ENCODE measurements at places on chromosomes 3 and 15. TPM values are rescaled to one million over a fixed set of nuclear protein-coding genes. Genes with fewer than 3 reads are reported as not detected.

GRCh38 chr3:190142041-190142440 lies 21.3 kb upstream of the P3H2 start:
- no peak for DNase-seq

- peak; percentile 86 for DNase-seq
Observed at GRCh38 chr3:48402281-48402732, 27.6 kb downstream of the PLXNB1 start.

GRCh38 chr3:66037986-66038369 lies 740 bp downstream of the MAGI1 start:
- DNase-seq, result no peak

DNA sequence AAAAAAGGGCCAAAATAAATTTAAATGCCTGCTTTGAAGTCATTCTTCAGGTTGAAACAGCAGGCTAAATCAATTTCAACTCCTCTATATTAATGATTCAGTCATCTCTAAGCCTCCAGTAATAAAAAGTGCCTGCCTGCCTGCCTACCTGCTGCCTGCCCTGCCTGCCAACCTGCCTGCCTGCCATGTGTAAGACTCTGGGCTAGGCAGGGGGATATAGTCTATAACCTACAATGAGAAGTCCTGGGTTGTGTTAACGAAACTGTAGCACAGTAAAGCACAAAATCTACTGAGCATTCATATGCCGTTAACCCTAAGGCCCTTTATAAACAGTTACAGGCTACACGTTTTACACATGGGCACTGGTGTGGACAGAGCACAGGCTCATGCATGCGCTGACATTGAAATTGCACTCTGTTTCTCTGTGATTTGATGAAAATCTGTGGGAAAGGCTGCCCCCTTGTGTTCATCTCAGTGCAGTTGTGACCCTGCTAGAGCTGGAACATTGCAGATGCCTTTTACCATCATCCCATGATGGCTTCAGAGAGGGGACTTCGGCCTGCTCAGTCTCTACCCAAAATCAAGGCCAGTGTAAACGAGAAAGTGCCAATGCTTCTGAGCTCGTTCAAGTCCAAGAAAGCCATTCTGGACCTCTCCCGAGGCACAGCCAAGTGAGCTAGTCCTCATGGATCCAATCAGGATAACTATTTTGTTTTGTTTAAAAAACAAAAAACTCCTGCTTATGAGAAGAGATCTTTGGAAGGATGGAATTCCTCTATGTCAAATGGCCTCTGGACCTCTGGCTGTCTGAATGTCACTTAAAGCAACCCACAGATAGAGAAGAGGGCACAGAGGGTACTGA lies 64.6 kb downstream of the EFL1 start:
- DNase-seq, result peak; percentile 7

DNA sequence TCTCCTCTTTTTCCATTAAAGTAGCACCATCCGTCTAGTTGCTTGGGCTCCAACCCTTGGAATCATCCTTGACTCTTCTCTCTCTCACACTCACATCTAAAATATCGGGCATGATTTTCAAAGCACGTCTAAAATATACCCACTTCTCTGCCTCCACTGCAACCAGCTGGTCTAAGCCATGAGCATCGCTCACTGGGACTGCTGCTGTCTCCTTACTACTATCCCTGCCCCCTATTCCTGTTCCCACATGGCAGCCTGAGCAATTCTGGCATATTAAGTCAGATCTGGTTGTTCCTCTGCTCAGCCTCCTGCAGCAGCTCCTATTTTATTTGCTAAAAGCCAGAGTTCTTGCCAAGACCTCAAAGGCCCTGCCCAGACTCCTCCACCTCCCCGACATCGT lies 53.7 kb downstream of the ST6GAL1 start:
- no peak for DNase-seq

DNA sequence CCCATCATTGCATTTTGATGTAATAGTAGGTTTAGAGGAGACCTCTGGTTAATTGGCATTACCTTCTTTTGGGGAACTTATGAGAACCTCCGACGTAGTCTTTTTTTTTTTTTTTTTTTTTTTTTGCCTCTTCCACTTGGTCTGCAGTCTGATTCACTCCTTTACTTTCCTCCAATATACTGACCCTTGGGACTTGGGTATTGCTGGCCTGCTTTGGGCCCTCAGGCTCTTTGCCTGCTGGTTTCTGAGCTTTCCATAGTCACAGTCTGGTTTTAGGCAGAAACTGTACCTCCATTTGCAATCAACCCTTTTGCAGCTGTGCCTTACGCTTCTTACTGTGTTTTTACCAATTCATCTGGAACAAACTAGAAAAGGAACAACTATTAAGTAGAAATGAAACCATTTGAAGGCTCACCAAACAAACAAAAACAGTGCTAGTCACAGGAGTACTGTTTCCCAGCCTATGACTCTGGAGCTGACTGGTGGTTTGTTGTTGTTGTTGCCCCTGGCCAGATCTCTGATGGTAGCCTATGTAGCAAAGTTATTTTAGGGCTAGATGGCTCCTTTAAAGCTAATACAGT lies 272.8 kb downstream of the BBX start:
- no peak for DNase-seq

GRCh38 chr3:149723781-149724180 lies 28.5 kb downstream of the COMMD2 start:
- no peak for DNase-seq

GRCh38 chr3:140842984-140843649 lies 98.5 kb upstream of the SLC25A36 start:
- DNase-seq, result no peak

DNA sequence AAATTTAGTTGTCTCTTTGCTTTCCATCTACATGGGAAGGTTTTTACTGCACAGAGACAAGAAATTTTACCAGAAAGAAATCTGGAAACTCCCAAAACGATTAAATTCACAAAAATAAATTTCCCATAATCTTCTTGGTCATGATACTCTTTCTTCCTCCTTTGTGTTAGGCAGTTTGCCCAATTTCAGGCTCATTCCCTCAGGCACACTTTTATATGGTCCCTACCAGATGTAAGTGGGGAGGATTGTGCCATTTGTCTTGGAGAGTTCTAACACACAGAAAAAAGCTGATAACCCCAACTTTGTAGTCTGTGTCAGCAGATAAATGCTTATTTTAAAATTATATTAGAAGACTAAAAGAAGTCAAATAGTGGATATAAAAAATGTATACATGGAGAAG lies 49.1 kb upstream of the CCDC50 start:
- no peak for DNase-seq

DNA sequence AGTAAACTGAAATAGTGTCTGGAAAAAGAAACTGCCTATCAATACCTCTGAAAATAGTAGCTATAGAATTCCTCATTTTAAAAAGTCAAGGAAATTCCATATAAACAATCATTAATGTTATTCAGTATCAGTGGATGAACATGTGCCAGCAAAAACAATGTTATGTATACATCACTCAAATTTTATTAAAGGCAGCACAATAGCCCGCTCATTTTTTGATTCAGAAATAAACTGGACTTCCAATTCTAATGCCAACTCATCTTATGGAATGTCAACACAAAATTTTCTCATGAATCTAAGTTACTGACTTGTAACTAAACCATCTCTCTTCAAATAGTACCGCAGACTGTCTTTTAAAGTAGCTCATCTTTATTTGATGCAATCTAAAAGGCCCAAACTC lies 19.0 kb downstream of the THBS1 start:
- no peak for DNase-seq

DNA sequence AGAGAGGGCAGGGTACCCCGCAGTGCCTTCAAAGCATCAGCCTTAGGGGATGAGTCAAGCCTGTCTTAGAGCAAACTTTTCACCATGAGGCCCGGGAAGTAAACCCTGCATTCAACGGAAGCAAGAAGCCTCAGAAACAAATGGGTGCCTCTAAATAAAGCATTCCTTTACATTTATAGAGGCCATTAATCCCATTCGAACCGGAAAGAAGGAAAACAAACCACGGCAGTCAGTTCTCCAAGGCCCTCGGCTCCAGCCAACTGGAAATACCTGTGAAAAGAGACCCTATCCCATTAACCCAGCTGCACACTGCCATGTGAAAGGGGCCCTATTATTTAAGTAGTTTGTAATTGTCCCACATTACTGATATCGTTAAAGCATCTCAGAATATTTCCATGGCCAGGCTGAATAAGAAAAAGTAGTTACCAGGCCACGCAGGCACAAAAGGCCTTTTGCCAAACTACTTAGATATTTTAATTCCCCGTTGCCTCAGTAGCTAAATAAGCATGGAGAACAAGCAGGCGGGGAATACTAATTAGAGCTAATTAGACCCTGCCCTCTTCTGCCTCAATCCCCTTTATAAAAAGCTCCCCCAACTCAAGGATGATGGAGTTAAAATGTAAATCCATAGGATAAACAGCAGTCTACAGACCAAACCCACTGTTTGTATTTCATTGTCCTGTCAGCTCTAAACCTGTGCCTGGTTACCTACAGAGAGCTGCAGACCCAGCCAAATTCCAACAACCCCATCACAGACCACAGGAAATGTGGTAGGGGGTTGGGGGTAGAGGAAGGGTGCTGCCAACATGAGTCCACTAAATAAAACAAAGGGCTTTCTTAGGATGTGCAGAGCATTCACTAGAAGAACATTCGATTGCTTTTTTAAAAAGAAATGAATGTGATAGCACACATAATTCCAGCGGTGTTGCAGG lies 4.1 kb downstream of the ITGB5 start:
- no peak for DNase-seq

DNA sequence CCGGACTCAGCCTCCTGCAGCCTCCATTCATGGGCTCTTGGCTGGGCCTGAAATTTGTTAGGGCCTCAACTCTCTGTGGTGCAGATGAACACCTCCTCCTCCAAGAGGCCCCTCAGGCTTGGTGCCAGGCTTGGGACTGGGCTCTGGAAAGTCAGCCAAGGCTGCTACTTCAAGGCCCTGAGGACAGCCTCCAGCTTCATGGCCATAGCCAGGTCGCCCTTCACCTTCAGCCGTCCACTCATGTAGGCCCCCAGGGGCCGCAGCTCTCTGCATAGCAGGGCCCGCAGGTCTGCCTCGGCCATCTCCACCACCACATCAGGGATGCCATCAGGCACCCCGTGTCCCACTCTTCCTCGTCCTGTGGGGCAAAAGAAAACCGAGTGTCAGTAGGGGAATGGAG lies 8.3 kb downstream of the STOML1 start:
- no peak for DNase-seq

GRCh38 chr3:59772416-59773408 lies 722.9 kb upstream of the CFAP20DC start:
- no peak for DNase-seq

TMCO5A gene
- not detected for polyA plus RNA-seq

- no peak for DNase-seq
Observed at GRCh38 chr3:147410526-147411237, 1.5 kb downstream of the ZIC1 start.

- no peak for DNase-seq
Observed at GRCh38 chr15:89283201-89283600, 39.4 kb downstream of the FANCI start.

NANOGP8 gene
- not detected for polyA plus RNA-seq

DNA sequence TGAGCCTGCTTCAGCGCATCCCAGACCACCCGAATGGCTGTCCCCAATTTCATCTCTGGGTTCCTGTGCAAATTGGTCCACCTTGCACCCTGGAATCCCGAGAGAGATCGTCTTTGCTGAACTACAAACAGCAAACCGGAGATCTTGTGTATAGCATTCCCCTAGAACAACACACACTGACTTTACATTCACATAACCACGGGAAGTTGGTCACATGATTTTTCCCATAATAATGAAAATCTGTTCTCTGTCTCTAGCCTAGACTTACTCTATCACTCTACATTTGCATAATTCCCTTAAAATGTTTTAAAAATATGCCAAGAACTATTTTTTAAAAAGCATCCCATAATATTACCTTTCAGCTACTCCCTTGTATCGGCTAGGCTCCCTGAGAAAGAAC lies 34.6 kb downstream of the CTSH start:
- DNase-seq, result no peak

- no peak for DNase-seq
Observed at GRCh38 chr3:155441026-155441425, 147.5 kb upstream of the STRIT1 start.

- no peak for DNase-seq
Observed at GRCh38 chr15:66740802-66741201, 38.8 kb downstream of the SMAD6 start.

LRRC31 gene
- polyA plus RNA-seq, result not detected

CIB2 gene
- polyA plus RNA-seq, result 6.1 TPM

- DNase-seq, result no peak
Observed at GRCh38 chr3:18351823-18352744, 73.1 kb downstream of the SATB1 start.

PRSS50 gene
- polyA plus RNA-seq, result not detected

DNA sequence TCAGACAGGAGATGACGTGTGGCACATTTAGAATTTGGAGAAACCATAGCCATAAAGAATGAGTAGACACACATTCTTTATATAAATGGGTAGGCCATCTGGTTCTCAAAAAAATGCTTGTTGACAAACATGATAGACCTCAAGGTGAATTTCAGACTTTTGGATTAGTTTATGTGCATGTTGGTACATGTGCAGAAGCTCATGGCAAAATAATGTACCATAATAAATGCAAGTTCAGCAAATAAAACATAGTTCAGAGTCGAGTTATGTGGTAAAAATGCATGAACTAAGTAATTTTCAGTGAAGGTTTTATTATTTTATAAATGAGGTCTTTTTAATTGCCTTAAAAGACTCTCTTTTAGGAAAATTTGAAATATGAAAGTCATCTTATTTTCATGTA lies 24.6 kb downstream of the EEFSEC start:
- DNase-seq, result no peak

CCK gene
- polyA plus RNA-seq, result 8.2 TPM

- DNase-seq, result no peak
Observed at GRCh38 chr3:104458657-104459056, 908.1 kb upstream of the ALCAM start.

CORO2B gene
- polyA plus RNA-seq, result 0.13 TPM

FMN1 gene
- polyA plus RNA-seq, result 0.40 TPM

GRCh38 chr3:148366743-148367410 lies 330.8 kb upstream of the AGTR1 start:
- DNase-seq, result no peak

DNA sequence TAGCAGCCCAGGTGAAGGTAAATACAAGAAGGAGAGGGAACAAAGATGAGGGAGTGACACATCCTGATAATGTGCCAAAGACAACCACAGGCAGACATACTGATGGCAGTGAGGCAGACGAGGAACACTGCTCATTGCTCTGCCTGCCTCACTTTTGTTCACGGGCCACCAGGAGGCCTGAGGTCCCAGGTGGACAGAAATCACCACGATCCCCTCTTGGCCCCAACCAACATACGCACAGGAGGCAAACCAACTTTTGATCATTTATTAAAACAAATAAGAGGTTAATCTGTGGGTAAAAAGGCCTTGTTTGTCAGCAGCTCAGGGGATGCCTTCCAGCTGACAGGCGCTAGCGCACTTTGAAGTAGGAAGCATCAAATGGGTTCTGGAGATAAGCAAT lies 4.2 kb downstream of the ALG1L2 start:
- DNase-seq, result no peak

GRCh38 chr3:172213200-172213599 lies 173.8 kb downstream of the FNDC3B start:
- peak; percentile 25 for DNase-seq

ILDR1 gene
- 0.06 TPM for polyA plus RNA-seq

C3orf22 gene
- polyA plus RNA-seq, result not detected

GRCh38 chr3:184282941-184283340 lies 7.1 kb downstream of the ECE2 start:
- no peak for DNase-seq

Data from keratinocyte (primary cell).